ENCODE measurements at places on chromosomes 7 and 10.

DNA sequence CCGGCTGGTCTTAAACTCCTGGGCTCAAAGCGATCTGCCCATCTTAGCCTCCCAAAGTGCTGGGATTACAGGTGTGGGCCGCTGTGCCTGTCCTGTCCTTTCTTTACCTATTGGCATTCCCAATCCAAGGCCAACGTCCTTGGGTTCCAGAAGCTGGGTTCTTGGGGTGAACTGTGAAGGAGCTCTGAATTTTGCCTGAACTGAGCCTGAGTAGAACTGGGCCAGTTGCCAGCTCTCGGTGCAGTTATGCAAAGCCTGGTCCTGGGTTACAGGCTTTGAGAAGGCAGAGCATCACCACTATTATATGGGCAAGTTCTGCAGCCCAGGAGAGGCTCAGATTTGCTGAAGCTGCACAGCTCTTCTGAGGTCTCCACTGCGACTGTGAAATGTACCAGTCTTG is 24.6 kb upstream of the SH2D4B start:
- no peak for DNase-seq

- no peak for DNase-seq
Observed at GRCh38 chr10:113420733-113421675, 131.8 kb upstream of the HABP2 start.

DNA sequence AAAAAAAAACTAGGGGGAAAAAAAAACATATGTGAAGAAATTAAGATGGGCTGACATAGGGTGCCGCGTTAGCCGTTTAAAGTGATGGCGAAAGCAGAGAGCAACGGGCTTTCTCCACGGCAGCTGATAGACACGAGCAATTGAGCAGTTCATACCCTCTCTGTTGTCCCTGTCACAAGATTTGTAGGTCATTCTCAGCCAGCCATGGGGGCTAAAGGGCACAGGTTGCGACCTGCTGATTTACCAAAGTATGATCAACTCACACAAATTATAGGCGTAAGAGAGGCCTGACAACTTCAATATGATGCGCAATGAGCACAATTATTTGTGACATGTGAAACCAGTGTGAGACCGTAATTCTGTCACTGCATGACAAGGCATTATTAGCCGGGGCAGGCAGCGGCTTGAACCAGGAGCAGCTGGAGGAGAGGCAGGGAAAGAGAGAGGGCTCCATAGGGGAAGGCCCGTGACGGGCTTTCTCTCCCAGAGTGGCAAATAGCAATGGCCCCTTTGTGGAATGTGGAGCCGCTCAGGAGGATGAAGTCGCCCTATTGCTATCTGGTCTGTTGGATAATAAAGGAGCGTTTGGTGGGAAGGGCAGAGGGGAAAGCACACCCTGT is 195.1 kb upstream of the HABP2 start:
- no peak for DNase-seq

DNA sequence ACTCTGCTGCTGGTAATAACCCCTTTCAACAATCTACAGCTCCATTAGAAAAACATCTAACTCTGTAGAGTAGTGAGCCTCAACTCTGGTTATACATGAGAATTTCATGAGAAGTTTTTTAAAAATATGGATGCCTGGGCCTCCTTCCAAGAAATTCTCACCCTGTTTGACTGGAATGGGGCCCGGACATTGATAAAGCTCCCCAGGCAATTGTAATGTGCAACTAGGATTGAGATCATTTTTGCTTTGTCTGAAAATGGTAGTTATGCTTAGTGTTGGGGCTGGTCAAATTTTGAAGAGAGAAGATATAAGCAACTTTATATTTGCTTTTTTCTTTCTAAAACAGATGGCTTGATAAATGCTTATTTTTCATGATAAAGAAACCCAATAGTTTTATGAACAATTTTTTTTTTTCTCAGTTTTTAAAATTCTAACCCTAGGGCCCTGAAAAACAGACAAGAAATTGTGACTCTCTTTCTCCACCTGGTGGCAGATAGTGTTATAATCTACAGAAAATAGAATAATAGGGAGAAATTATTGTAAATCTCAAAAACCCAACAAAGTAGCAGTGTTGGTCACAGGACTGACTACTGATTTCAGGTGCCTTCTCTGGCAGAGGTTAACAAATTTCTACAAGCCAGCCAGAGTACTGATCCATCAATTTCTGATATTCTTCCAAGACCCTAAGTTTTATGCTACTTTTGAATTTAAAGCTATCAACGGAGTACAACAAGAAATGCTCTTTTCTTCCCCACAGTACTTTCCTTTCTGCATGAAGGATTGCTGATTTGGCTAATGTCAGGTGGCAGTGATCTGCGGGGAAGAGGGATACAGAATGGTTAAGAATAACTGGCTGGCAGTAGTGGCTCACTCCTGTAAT is 174.8 kb downstream of the DKK1 start:
- DNase-seq: no peak

GRCh38 chr10:101438881-101439391 is 85.0 kb downstream of the BTRC start:
- no peak for DNase-seq

- DNase-seq: no peak
Observed at GRCh38 chr10:71255550-71255807, 43.1 kb downstream of the UNC5B start.

GRCh38 chr7:138186951-138187351 is 110.7 kb downstream of the AKR1D1 start:
- DNase-seq: no peak

DNA sequence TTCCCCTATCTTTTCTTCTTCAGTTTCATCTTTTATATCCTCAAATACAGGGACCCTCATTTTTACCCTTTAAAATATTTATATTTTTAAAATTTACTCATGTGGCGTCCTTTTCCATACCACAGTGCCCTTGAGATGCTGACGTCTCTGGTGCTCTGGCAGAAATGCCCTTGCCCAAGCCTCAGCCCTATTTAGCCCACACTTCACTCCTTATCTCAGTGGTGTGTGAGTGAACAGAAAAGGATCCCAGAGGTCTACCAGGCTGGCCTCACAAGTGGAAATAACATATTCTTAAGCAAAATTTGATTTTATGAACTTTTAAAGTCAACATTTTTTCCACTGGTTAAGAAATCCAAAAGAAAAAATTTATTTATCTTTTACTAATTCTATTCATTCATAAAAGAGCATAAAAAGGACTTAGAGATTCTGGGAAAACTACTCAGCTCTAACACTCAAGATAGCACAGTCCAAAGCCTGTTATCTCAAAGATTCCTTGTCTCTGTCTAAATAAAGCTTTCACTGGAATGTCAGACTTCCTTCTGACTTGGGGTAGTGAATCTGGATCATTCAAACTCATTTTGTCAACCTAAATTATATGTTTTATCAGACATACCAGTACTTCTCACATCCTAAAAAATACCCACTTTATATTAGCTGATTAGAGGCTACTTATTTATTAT is at the start of gene NEBL:
TSS of gene NEBL (minus strand) at position 166 of the 680 bp plus-strand sequence. CDS start at position 60, 106 bp downstream.
- DNase-seq: no peak

- DNase-seq: no peak
Observed at GRCh38 chr10:31274310-31274709, 44.7 kb upstream of the ZEB1 start.

Data from stimulated activated CD4-positive, alpha-beta T cell treated with anti-CD3 and anti-CD28 coated beads, Interleukin-4, amount 100 ng/mL, for 4 hours (primary cell).